ENCODE measurements at places on chromosomes 2 and 18.
A peak's percentile ranks its signal among the peaks of the same experiment; 100 is the strongest.

GRCh38 chr2:127382831-127383230, 4.9 kb downstream of the MAP3K2 start:
- DNase-seq, result no peak

DNA sequence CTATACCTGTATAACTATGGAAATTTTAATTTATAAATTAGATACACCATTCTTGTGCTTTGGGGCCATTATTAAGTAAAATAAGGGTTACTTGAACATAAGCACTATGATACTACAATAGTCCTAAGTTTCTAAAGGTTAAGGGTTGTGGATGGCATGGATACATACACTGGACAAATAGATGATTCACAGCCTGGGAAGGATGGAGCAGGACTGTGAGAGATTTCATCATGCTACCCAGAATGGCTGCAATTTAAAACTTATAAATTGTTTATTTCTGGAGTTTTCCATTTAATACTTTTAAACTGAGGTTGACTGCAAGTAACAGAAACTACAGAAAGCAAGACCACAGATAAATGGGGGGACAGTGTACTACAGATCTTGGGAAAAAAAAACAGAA, 295.8 kb upstream of the ZNF804A start:
- DNase-seq, result no peak

GRCh38 chr2:234725528-234726264, 226.1 kb upstream of the SH3BP4 start:
- DNase-seq, result no peak

DNA sequence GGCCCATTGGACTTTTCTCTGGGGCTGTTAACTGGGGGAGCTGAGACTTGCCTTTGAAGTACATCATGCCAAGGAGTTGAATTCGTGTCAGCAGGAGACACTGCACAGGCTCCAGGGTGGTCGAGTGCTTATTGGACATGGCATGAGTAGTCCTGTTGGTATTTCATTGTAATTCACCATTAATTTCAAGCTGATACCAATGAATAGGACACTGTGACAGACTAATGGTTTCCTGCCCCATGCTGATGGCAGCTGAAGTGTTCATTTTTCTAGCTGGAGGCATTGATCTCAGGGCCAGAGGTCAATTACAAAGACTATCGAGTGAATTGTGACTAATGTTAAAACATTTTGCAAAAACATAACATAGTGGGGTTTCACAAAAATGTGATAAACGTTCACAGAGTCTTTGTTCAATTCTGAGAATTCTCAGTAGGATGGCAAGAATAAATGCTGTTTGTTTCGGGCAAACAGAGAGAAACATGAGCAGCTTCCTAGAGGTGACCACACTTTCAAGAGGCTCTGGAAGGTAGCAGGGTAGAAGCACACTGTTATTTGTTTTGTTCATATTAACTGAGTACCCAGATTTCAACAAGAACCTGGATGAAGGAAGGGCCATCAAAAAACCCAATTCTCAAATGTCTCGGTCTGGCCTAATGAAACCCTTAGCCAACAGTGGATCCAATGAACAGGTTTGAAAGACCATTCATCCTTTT, 90.6 kb upstream of the ARL4C start:
- DNase-seq, result no peak

DNA sequence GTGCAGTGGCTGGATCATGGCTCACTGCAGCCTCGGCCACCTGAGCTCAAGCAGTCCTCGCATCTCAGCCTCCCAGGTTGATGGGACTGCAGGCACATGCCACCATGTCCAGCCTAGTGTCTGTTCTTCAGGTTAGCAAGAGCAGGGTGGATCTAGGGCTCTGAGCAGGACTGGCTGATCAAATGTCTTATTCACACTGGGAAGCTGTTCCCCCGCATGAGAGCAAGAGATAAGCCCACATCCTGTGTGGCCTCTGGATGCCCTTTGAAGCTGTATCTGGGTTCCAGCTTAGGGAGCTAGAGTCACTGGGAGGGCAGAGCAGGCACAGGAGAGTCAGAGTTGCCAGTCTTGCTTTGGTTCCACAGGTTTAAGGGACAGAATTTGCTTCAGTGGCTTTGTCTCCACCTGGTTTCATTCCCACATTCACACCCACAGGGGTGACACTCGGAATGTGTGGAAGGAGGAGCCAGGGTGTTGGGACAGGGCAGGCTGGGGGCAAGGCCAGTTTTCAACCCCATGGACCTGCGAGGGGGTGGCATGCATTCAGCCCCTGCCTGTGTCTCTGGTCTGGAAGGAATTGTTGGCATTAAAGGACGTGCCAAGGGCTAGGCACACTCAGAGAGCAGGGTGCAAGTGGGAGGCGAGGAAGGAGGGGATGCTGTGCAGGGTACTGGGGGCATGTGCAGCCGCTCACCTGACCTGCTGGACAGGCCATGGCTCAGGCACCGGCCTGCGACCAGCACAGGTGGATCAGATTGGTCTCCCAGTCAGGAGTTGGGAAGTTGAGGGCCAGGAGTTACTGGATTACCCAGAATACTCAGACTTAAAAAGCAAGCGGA, 24.5 kb downstream of the PTPN18 start:
- no peak for DNase-seq

DNA sequence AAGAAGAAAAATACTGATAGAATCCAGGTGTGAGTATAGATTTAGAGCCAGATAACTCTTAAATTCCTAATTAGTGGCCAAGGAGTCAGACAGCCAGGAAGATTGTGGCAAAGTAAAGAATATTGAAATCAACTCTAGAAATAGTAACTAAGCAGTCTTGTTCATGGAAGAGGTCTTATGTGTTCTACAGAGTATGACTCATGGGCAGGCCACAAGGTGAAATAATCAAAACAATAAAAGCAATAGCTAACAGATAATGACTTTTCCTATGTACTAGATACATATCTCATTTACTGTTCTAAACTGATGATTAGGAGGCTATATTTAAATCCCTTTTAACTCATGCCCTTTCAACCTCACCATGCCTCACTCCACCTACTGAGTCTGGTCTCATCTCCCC, 227.4 kb upstream of the COL3A1 start:
- DNase-seq, result no peak

- peak; percentile 50 for DNase-seq
Measured at GRCh38 chr2:98912221-98912851, 23.7 kb downstream of the CRACDL start.

DNA sequence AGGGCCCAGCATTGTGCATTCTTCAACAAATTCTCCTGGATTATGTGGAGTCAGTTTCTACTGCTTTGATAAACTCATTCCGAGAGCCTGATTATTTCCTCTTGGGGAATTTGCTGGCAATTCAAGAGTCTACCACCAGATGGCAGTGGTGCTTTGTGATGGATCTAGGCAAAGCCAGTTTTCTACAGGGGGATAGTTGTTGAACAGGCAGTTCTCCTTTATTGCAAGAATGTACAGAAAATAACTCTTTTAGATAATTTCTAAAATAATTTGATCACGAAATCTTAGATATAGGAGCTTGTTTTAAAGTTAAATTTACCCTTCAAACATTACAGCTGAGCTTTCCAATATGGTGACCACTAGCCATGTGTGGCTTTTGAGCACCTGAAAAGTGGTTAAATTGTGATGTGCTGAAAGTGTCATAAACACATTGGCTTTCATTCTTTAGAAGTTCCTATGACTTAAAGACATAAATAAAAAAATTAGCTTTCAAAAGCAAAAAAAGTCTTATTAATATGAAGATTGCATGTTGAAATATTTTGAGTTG, 66.7 kb upstream of the HAAO start:
- peak; percentile 24 for DNase-seq

DNA sequence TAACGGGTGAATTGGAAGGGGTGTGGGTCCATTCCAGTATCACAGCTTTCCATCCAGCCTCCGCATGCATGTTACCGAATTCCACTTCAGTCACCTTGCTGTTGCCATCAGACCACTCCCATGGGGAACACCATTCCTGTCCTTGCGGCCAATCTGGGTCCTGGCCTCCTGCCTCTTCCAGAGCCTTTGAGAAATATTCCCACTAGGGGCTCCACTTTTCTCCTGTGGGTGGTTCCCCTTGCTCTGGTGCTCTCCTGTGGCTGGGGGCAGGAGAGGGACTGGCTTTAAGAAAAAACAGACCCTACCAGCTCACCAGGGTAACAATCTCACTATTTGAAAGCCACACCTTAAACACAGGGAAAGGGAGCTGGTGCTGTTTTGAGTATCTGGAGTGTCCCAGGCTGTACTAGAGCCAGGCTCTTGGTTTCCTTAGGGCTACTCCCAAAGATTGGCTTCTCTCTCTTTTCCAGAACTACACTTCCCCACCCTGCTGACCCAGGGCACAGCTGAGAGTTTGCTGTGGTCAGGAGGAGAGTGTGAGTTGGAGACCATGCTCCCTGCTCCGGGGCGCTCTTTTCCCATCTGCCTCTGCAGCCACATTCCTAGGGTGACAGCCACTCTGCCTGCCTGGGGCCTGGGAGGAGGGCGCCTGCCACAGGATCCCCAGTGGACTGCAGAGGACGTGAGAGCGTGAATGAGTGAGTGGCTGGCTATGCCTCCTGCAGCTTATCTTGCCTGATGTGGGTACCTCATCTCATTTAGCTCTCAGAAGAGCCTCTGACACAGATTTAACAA, 460.8 kb upstream of the HS6ST1 start:
- no peak for DNase-seq

DNA sequence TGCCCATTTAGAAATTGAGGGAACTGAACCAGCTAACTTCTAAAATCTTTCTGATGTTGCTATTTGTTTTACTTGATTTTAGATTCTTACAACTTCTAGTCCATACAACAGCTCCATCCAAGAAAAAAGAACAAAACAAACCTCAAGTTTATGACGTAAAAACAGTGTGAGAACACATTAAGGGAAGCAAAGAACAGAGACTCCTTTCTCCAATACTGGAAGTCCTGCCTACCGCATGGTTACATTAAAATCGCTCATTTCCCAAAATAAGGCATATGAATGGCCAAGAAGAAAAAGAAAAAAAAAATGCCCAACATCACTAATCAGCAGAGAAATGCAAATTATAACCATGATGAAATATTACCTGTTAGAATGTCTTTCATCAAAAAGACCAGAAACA, 110.0 kb downstream of the TRIB2 start:
- DNase-seq, result no peak

GRCh38 chr2:106607371-106607770, 120.2 kb downstream of the CD8B2 start:
- no peak for DNase-seq

DNA sequence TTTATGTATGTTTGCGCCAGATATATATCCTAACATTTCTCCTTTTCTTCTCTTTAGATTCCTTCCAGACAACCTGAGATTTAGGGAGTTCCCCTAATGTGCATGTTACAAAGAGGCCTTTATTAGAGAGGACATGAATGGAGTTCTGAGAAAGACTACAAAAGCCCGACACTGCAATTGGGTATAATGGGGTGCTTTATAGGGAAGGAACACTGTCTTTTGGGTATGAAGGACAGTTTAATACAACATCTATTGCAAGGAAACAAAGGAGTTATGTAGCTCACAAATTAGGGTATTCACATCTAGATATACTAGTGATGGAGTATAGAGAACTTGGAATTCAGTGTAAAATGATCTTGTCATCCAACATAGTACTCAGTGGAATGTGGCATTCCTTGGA, 383.8 kb downstream of the FIGN start:
- DNase-seq, result no peak

GRCh38 chr2:124333784-124334183, 308.7 kb downstream of the CNTNAP5 start:
- DNase-seq, result no peak

DNA sequence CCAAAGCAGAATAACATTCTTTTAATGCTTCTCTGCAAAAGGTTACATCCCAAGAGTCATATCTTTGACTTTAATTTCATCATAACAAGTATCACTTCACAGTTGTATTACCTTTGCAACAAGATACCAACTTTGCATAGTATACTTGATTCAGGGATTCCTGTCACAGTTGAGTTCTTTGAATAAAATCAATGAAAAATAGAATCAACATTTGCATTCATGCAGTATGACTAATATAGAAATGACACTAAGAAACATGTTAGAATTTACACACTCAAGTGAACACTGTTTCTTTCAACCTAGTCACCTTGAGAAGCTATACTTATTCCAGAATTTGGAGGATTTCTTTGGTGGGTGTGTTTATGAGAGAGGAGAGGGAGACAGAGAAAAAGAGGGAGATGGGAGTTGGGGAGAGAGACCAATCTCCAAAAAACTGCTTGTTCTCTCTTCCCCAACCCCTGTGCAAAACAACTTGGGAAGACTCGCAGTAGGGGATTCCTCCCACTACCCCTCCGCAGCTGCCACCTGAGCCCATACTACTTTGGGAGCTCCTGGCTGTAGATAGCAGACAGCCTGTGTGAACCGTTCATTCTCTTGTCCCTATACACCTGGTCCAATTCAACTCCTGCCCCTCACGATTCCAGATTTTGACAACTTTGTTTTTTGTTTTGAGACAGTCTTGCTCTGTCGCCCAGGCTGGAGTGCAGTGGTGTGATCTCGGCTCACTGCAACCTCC, 57.7 kb downstream of the PELI1 start:
- no peak for DNase-seq
